Fibroblast of skin of right biceps (primary cell): ENCODE measurements at places on chromosomes 13 and 19.

DNA sequence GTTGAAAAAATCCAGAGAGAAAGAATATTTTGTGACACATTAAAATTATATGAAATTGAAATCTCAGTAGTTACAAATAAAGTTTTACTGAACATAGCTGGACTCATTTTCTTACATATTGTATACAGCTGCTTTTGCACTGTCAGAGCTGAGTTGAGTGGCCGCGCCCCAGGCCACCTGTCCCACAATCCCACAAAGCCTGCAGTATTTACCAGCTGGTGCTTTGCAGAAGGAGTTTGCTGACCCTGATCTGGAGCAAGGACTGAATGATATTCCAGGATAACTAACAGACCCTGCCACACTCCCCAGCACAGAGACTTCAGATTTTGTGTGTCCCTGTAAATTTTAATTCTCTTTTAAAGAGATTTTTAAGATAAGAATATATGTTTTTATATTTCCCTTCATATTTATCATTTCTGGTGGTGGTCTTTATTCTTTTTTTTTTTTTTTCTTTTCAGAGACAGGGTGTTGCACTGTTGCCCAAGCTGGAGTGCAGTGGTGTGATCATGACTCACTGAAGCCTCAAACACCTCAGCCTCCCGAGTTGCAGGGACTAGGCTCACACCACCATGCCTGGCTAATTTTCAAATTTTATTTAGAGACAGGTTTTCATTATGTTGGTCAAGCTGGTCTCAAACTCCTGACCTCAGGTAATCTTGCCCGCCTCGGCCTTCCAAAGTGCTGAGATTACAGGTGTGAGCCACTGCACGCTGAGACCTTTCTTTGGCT lies 48.5 kb downstream of the TDRD12 start:
- no peak for DNase-seq

- no peak for DNase-seq
Observed at GRCh38 chr13:30192320-30193093, 114.8 kb downstream of the KATNAL1 start.

DNA sequence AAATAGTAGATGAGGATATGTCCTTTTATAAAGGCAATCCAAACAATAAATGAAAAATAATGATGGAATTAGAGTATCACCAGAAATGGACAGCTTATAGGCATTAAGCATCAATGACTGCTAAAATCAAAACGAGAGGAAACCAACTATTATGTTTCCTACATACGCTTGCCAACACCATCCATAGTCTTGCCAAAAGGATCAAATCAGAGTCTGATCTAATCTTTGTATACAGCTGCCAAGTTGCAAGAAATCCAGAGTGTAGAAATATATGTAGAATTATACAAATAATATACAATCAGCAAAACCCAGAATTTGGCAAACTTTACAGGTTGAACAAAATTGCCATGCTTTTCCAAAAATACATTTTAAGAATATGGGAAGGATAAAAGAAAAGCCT lies 1661.6 kb downstream of the SLITRK1 start:
- DNase-seq = no peak

DNA sequence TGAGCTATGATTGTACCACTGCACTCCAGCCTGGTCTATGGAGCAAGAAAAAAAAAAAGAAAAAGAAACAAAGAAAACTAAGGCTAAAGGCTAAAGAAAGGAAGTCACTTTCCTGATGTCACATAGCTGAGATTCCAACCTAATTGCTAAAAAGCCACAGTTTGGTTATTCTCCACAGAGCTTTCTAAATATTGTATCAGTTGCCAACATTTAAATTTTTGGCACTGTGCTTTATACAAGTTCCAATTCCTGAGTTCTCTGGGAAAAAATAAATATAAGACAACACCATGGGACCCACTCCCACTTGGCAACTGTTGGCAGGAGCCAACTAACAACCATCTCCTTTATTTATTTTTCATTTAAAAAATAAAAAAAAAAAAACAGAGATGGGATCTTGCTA lies 11.2 kb upstream of the LYPD3 start:
- DNase-seq = peak; percentile 88
